ENCODE measurements at places on chromosomes 3 and 15.

- ATAC-seq = no peak
Observed at GRCh38 chr3:83523470-83524073, 1435.2 kb upstream of the CADM2 start.

- ATAC-seq = peak; percentile 4
Observed at GRCh38 chr15:58748040-58748851, 1.3 kb downstream of the ADAM10 start.

GRCh38 chr15:79294075-79294474 lies 11.6 kb downstream of the ANKRD34C start:
- no peak for ATAC-seq

- ATAC-seq = no peak
Observed at GRCh38 chr3:149267565-149267964, 45.9 kb upstream of the CP start.

- peak; percentile 94 for ATAC-seq
Observed at GRCh38 chr3:114504941-114505628, 211.3 kb downstream of the TIGIT start.

GRCh38 chr3:184345317-184346144 lies 8.1 kb downstream of the FAM131A start:
- ATAC-seq = peak; percentile 32

DNA sequence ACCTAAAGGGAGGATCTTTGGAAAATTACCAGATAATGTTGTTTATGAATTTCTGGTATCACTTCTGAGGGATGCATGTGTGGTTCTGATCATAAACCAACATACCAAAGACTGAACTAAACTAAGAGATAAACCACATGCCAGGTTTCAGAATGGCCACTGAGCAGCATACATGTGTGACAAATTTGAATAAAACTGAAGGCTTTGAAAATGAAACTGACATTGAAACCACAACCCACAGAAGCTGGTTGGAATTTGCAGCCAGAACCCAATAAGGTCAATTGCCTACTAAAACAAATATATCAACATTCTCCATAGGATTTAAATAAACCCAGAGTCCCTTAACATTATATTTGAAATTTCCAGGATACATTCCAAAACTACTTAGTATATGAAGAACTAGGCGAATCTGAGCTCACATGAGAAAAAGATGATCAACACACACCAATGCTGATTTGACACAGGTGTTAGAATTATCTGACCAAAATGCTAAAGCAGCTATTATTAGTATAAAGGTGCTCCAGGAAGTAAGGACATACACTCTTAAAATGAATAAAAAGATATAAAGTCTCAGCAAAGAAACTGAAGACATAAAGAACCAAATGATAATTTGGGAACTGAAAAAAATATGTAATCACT lies 125.0 kb downstream of the ZNF280D start:
- peak; percentile 57 for ATAC-seq

DNA sequence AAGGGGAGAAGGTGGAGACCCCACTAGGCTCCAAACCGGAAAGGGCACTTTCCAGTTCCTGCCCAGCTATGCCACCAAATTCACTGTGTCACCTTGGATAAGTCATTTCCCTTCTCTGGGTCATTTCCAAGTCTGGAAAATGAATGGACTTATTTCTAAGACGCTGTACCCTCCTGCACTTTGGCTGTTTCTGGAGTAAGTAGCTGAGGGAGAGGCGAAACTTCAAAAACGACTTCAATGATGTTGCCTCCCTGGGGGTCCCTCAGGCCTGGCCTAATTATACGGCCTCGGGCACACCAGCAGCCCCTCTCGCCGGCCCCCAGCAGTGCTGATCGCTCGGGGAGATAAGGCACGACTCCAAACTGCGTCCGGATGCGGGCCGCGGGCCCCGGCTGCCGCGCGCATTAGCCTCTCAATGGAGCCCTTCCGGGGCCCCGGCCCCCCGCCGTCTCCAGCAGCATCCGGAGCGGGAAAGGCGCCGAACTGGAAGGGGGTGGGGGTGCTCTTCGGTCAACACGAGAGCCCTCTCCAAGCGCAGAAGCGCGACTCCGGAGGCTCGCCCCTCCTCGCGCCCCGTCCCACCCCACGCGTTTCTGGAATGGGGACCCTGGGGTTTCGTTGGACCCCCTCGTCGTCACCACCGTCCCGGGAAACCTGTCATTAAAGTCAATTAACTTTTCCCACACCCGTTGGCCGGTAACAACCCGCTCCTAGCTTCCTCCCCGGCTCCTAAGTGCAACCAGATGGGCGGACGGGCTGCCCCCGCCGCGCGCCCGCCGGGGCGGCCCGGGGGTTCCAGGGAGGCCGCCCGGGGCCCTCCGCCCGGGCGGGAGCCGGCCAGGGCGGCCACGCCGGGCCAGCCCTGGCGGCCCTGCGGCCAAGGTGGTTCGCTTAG lies 4.8 kb downstream of the HES1 start:
- ATAC-seq = no peak

GRCh38 chr15:66899555-66900350 lies 165.6 kb upstream of the SMAD3 start:
- ATAC-seq = no peak

- no peak for ATAC-seq
Observed at GRCh38 chr3:134543113-134543512, 57.3 kb downstream of the CEP63 start.

DNA sequence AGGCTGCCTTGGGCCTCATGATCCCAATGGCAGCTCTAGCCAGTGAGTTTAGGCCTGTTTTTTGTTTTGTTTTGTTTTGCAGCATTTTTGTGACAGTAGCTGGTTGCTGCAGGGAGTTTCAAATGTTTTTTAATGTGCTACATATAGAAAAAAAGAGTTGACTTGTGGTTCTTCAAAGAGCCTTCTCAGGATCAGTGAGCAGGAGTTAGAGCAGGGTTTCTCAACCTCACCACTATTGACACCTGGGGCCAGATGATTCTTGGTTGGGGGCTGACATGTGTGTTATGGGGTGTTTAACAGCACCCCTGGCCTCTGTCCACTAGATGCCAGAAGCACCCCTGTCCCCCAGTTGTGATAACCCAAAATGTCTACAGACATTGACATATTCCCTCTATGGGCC lies 17.9 kb downstream of the APH1B start:
- no peak for ATAC-seq

GRCh38 chr3:141528800-141529199 lies 42.0 kb downstream of the RASA2 start:
- no peak for ATAC-seq

GRCh38 chr3:123337226-123337625 lies 111.7 kb downstream of the ADCY5 start:
- no peak for ATAC-seq

GRCh38 chr3:37820286-37820685 lies 41.4 kb upstream of the CTDSPL start:
- ATAC-seq = no peak

GRCh38 chr3:78273326-78273725 lies 1233.4 kb downstream of the ROBO2 start:
- no peak for ATAC-seq

DNA sequence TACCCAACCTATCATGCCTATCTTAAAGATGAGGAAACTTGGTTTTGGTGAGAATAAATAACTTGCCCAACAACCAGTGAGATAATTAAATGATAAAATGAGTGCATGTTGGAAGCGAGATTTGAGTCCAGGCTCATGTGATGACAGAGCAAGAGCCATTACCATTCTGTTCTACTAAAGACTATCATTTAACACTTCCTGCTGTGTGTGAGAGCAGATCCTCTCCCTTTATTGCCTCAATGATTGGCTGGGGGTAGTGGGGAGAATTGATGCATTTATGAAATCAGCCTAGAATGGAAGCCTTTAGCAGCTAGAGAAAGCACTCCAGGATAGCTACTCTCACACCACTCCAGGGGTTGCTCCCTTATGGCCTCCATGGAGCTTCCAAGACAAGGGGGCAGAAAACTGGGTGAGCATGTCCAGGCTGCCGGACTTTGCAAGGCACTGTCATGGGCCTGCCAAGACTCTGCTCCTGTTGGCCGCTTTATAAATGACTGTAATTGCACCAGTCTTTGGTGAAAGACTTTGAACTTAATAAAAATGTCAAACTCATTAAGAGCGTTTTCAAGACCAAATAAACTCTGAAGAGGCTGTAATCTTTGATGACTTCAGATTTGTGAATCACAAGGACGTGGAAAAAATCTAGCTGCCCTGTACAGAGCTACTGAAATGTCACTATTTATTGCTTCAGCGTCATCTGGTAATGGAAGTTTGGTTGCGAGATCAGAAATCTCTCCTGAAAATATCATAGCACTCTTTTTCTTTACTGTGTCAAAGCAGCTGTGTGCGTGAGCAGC lies 209.1 kb upstream of the NR2E3 start:
- ATAC-seq = no peak

- no peak for ATAC-seq
Observed at GRCh38 chr15:65292938-65293518, 2.8 kb upstream of the RNU5A-1 start.

- no peak for ATAC-seq
Observed at GRCh38 chr15:69677403-69677802, 224.8 kb downstream of the RPLP1 start.

GRCh38 chr3:74445541-74445940 lies 168.9 kb downstream of the CNTN3 start:
- ATAC-seq = no peak

DNA sequence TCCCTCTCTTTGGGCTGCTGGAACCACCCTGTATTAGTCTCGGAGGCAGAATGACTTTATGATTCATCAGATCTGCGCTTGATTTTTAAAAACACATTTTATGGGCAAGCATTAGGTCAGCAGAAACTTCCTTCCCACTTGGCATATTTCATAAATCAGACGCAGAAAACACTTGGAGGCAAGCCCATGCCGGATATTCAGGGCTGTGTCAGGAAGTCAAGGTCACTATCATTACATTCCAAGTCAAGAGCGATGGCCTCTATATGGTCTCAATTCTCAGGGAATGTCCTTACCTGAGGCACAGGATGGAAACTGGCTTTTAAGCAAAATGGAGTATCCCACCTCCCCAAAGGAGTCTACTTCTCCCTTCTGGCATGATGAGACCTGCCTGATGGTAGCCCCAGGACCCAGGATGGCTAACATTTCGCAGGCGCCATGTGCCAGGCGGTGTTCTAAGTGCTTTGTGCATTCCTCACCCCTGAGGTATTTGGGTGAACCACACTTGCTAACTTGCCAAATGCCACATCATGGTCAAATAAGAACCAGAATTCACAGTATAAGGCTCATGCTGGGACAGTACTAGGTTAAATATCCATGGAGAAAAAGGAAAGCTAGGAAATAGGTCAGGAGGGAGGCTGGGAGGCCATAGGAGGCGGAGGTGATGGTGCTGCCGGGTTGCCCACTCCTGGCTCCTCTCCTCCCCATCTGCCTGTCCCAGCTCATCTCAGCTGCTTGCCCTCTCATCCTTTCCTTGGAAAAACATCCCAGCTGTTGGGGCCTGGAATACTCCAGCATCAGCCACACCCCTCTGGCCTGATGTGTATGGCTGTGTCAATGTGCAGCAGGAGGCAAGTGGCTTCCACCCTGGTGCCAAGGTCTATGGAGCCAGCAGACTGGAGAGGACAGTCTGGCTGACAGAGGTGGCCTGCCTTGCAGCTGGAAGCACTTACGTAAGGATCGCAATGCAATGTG lies 18.8 kb downstream of the BCL2L10 start:
- no peak for ATAC-seq

- no peak for ATAC-seq
Observed at GRCh38 chr3:24433838-24434591, 60.6 kb downstream of the THRB start.

- ATAC-seq = peak; percentile 48
Observed at GRCh38 chr15:60254416-60254815, 143.4 kb downstream of the ANXA2 start.

- no peak for ATAC-seq
Observed at GRCh38 chr3:175428466-175428865, 569.3 kb downstream of the NAALADL2 start.

GRCh38 chr3:193499801-193500485 lies 54.8 kb downstream of the ATP13A4 start:
- ATAC-seq = no peak

DNA sequence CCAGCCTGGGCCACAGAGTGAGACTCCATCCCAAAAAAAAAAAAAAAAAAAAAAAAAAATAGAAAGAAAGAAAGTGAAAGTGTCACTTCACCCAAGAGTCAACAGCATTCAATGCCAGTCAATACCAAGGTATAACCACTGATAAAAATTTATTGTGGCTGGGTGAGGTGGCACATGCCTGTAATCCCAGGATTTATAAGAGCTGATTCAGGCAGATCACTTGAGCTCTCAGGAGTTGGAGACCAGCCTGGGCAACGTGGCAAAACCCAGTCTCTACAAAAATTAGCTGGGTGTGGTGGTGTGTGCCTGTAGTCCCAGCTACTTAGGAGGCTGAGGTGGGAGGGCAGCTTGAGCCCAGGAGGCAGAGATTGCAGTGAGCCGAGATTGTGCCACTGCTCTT lies 46.5 kb upstream of the PIK3CB start:
- ATAC-seq = no peak

- ATAC-seq = no peak
Observed at GRCh38 chr3:175378348-175378747, 519.2 kb downstream of the NAALADL2 start.

GRCh38 chr15:51368307-51368706 lies 26.9 kb downstream of the GLDN start:
- no peak for ATAC-seq

GRCh38 chr3:195124378-195124992 lies 146.5 kb downstream of the XXYLT1 start:
- ATAC-seq = no peak

- no peak for ATAC-seq
Observed at GRCh38 chr3:37346227-37347005, 172.0 kb upstream of the LRRFIP2 start.

DNA sequence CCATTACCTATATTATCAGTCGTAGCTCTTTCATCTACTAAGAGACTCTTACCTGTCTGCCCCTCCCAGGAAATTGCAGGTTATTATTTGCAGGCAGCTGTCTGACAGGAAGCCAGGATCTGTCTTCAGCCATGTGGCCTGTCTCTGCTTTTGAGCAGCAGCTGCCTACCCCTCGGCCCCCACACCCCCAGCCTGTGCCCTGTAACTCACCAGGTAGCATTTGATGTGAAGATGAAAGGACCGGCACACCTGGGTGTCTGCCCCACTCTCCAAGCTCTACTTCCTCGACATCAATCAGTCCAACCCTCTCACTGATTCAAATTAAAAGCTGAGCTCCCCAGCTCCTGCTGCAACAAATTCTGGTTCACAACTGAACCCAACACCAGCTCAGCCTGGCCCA lies 197.2 kb upstream of the CTNNB1 start:
- ATAC-seq = no peak

DNA sequence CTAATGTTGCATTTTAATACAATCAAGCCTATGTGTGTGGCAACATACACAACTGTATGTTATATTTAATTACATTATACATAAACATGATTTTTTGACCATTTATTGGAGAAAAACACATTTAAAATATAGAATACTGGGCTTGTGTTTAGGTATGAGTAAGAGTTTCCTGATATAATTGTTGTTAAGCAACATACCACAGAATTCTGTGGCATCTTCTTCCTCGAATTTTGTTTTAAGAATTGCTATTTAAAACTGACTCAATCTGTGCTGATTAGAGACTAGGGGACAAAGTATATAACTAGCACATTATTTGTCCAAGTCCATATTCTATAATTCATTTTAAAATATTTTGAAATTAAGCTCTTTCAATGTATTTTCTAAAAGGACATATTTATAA lies 376.8 kb upstream of the THBS1 start:
- ATAC-seq = no peak

- ATAC-seq = no peak
Observed at GRCh38 chr15:84822653-84823281, 5.6 kb downstream of the ALPK3 start.
